ENCODE measurements at places on chromosomes 2 and 18.

- DNase-seq, result peak; percentile 66
Observed at GRCh38 chr2:25307949-25308557, 33.7 kb downstream of the DNMT3A start.

GRCh38 chr2:147161746-147162145 lies 683.1 kb upstream of the ACVR2A start:
- no peak for DNase-seq

DNA sequence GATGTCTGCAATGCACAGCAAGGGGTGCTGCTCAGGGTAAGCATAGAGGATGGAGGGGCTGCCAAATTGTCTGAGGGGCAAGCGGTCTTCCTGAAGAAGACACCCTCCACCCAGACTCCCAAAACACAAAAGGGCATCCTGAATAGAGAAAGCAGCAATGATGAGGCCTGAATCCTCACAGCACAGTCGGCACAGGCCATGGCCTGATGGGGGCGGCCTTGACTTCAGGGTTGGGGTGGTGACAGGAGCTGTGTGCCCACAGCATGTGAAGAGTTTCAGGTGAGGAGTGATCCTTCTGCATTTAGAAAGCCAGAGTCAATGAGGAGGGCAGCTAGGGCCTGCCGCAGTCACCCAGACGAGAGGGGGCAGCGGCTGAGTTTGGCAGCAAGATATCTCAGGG lies 159.4 kb downstream of the GALNT14 start:
- no peak for DNase-seq

DNA sequence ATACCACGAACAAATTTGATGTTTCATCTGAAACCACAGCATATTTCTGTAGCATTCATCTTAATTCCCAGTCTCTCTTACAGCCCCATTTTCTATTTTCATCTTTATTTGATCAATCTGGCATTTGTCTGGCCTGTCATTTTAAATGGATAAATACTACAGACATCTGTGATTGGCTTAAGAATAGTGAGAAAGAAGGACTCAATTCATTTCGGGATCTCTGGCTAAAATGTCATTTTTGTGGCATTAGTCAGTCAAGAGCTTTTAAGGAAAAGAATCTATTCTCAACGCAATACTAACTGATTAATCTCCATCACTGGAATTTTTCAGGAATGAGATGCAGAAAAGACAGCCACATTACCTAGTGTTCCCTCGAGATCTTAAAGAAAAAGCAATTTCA lies 585.9 kb downstream of the IRS1 start:
- no peak for DNase-seq

GRCh38 chr2:71631411-71631931 lies 178.1 kb downstream of the DYSF start:
- no peak for DNase-seq

- DNase-seq, result no peak
Observed at GRCh38 chr2:46306330-46306751, 9.1 kb downstream of the EPAS1 start.

DNA sequence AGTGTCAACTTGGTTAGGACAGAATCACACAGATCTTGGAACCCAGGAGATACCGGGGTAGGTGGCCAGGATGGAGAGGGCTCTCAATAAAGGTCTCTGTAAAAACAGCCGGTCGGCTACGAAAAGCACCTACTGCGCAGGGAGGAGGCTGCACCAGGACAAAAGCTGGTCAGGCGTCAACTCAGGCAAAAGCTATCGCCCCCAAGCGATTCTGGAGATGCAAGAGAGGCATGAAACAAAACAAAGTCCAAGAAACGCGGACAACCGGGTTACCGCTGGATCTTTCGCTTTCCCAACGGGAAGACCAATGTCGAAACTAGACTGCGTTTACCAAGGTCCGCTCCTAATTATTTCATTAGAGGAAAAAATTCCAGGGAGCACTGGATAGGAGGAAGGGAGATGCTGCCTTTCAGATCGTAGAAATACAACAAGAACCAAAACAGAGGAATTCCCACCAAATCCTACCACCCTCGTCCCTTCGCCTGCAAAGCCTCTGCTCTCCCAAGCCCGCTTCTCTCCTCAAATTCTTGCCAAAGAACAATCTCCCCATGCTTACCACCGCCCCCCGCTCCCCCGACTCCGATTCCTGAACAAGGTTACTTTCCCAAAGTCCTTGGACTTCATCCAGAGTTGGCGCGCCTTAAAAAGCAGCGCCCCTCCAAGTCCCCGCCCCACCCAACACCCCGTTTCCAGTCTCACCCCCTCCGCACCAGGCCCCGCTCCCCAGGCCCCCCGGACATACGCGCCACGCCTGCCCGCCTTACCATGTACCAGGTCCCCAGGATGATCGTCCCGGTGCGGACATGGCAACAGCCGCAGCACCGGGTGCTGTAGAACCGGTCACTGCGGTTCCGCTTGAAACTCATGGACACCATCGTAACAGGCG lies 539 bp downstream of the LAPTM4A start:
- peak; percentile 52 for DNase-seq

DNA sequence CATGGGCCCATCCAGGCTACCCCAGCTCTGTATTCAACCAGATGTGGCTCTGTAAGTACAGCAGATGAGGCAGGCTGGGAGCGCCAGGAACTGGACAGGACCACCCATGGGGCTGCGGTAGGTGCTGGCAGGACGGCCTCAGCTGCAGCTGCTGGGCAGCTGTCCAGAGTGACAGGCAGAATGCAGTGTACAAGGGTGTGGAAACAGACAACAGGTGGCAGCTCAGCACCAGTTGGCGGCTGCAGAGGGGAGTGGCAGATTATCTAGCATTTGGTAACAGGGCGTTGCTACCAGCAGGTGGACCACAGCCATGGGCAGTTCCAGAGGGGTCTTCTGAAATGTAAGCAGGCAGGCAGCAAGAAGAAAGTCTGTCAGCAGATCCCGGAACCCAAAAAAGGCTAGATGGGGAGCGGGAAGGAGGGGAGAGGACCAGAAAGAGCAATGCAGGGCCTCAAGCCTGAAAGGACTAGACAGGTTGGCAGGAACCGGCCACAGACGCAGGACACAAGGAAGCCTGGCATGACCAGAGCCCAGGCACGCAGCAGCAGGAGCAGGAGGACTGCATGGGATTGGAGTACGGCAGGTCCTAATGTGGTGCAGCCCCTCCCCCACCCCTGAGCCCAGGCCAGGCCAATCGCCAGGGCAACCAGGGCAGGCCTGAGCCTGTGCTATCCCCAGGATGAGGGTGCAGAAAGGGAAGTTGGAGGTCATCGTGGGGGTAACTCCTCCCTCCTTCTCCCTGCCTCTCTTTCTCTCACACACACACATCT lies 24.7 kb downstream of the PKDCC start:
- no peak for DNase-seq

- peak; percentile 76 for DNase-seq
Observed at GRCh38 chr2:15158100-15158499, 403.0 kb downstream of the NBAS start.

- DNase-seq, result no peak
Observed at GRCh38 chr2:201759567-201759966, 21.2 kb downstream of the ALS2 start.

DNA sequence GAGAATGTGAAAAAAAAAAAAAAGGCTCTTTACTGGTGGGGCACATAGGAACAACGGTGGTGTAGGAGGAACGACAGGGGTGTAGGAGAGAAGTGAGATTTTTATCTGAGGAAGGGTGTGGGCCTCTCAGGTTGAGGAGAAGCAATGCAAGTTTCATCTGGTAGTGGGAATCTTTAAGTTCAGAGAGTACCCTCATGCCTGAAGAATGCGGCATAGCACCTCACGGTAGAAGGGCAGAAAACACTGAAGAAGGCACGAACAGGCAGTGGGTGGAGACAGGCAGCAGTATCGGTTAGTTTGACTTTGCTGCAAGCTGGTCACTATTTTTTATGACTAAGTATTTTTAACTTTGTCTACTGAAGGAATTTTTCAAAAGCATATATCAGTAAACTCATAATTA lies 52.2 kb upstream of the TSPYL6 start:
- no peak for DNase-seq

DNA sequence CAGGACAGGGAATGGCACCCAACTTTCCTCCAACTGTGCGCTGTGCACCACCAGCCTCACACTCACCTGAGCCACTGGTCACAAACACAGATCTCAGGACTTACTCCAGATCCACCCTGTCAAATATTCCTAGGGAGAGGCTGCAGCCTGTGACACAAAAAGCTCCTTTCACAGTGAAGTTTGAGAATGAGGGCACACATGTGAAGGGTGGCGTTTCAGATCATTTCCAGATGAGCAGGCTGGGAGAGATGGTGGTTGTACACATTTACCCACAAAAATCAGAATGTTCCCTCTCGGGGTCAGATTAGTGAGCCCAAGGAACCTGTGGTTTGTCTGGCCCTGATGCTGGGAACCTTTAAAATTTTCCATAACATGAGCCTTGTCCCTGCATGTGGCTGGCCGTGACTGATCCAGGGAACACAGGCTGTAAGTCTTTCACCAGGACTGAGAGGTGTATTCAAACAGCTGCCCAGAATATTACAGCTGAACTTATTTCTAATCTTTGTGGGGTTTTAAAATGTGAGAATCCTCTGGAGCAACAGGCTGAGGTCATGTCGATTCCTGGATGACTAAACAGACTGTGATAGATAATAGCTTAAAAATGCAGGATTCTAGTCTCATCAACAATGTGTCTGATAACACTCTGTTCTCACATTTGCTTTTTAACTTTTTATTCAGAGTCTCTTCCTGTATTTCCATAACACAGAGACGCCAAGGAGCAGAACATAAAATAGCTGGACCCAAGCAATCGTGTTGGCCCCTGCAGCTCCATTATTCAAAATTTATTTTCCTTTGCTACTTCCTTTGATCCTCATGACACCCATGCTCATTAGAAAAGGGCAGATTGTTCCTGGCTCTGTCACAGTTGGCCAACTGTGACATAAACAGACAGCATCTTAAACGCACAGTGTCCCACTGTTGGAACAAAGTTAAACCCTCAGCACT lies 35.5 kb downstream of the IL1R2 start:
- DNase-seq, result no peak

GRCh38 chr2:147330925-147331324 lies 513.9 kb upstream of the ACVR2A start:
- DNase-seq, result no peak

DNA sequence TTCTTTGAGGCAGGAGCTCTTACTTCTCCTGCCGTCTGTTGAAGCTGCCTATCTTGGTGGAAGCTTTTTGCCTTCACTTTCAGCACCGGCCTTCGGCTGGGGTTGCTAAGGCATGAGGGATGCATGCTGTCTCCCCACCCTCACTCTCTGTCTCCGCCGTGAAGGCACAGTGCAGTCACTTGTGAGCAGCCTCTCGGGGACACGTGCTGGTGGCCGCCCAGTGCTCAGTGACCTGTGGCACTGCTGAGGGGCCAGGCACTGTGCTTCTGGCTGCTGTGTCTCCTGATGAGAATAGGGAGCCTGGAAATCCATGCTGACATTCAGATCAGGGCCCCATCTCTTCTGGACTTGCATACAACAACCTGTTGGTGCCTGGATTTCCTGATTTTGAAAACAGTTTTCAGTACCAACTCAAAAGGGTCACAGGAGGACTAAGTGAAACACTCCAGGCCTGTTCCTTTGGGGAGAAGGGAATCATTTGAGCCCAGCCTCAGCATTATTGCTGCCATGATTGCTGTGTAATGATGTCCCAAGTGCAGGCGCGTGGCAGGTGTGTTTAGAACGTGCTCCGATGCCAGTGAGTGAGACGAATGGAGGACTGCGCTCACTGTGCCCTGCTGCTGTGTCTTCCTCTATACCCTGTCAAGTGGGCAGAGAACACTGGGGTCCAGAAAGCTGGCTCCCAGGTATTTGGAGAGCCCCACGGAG lies 218.1 kb downstream of the SEPTIN10 start:
- no peak for DNase-seq

DNA sequence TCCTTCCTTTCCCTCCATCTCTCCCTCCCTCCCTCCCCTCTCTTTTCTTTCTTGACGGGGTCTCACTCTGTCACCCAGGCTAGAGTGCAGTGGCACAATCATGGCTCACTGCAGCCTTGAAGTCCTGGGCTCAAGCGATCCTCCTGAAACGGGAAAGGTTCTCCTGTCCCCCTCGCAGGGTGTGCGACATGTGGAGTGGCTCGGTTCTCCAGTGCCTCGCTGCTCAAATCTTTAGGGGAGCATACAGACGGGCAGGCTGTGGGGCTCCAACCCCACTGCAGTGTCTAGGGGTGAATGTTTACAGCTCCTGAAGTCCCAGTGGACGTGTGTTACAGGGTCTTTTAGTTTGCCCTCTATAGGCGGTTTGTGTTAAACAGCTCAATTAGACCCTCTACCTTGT lies 74.0 kb downstream of the MEX3C start:
- DNase-seq, result no peak

- no peak for DNase-seq
Observed at GRCh38 chr18:25075331-25075730, 276.6 kb downstream of the ZNF521 start.

DNA sequence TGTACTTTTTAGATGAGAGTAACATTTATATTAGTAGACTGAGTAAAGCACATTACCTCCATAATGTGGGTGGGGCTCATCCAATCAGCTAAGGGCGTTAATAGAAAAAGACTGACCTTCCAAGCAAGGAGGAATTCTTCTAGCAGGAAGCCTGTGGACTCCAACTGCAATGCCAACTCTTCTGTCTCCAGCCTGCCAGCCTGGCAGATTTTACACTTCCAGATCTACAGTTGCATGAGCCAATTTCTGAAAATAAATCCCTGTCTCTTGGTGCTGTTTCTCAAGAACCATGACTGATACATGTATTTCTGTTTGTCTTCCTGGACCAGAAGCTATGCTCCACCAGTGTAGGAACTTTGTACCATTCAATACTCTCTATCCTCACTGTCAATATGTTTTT lies 69.0 kb upstream of the LMAN1 start:
- no peak for DNase-seq

- DNase-seq, result no peak
Observed at GRCh38 chr2:53744395-53745065, 23.1 kb upstream of the CHAC2 start.

DNA sequence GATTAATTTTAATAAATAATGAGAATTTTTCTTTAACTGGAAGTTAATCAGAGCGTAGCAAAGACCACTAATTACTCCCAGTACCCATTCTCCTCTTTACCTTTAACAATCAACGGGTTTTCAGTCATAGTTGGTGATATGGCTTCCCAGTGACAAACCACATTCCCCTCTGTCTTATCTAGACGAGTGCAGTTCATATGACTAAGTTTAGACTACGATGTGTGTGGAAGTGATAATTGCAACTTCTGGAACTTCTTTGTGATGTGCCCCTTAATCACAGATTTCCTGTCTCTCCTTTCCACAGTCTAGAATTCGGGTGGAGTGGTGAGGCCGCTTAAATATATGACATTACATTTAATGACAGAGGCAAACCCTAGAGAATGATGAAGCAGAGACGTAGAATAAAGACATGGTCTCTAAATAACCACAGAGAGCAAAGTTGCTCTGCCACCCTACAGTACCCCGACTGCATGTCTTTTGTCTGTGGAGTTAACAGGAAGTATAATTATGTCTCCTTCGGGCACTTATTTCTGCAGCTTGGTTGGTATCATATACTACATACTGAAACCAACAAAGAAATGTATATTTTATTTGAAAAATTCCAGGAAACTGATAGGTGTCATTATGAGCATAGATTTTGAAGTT lies 693.3 kb upstream of the CDH7 start:
- DNase-seq, result no peak

- no peak for DNase-seq
Observed at GRCh38 chr2:150008901-150009300, 421.3 kb upstream of the MMADHC start.

GRCh38 chr2:151097895-151098294 lies 163.8 kb downstream of the RBM43 start:
- no peak for DNase-seq

- no peak for DNase-seq
Observed at GRCh38 chr2:143460382-143460781, 331.2 kb downstream of the ARHGAP15 start.
